Keratinocyte (primary cell): ENCODE measurements at places on chromosomes 3 and 15.

GRCh38 chr3:187139895-187140253 is 578 bp upstream of the RPL39L start:
- no peak for DNase-seq

GRCh38 chr3:119084371-119085069 is 49.9 kb upstream of the IGSF11 start:
- DNase-seq, result no peak

- no peak for DNase-seq
Measured at GRCh38 chr3:97241417-97241816, 427.0 kb downstream of the EPHA6 start.

DNA sequence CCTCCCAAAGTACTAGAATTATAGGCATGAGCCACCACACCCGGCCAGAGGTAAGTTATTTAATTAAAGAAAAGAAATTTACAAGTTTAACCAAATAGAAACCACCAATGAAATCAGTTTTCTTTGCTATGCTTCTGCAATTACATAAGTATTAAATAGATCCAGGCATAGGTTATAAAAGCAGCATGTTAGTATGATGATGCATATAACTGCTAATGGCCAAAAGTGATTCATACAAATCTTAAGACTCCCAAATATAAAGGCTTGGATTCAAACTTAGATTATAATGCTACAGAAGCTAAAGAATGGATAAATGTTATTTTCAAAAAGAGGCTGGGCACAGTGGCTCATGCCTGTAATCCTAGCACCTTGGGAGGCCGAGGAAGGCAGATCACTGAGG is 32.8 kb upstream of the HDC start:
- DNase-seq, result no peak

GRCh38 chr15:27936164-27936563 is 163.0 kb downstream of the OCA2 start:
- no peak for DNase-seq

DNA sequence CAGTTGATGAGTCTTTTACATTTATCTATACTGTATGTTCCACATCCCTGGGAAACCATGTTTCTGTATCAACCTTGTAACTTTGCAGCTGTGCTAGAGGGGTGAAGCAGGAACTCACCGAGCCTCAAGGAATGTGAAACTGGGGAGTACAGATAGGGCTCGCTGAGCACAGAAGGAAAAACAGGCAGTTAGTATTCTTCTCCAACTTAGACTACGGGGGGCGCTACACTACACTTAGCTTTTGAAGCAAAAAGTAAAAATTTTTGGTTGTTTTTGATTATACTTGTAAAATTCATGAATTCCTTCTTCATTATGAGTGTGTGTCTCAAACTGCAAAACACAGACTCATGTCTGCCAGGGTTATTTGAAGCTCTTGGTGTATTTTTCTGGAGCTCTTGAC is 132.7 kb upstream of the RGMA start:
- DNase-seq, result no peak
